ENCODE measurements at places on chromosomes 11 and 22. TPM values are rescaled to one million over a fixed set of nuclear protein-coding genes. Genes with fewer than 3 reads are reported as not detected.

Gene OR52K2
- not detected for total RNA-seq

- no peak overlapping the region for H3K4me3 ChIP-seq
- H3K27ac ChIP-seq = no peak overlapping the region
- H3K27me3 ChIP-seq = no peaks in the 10 kb centered on the region
These were observed 88.4 kb upstream of the CD44 start for GRCh38 chr11:35050541-35050995.

Gene TRIM49
- not detected for total RNA-seq

Gene C22orf23
- 0.22 TPM for total RNA-seq

Gene HBE1
- total RNA-seq = not detected

Gene LDLRAD3
- 3.3 TPM for total RNA-seq

Gene OR51B2
- not detected for total RNA-seq

DNA sequence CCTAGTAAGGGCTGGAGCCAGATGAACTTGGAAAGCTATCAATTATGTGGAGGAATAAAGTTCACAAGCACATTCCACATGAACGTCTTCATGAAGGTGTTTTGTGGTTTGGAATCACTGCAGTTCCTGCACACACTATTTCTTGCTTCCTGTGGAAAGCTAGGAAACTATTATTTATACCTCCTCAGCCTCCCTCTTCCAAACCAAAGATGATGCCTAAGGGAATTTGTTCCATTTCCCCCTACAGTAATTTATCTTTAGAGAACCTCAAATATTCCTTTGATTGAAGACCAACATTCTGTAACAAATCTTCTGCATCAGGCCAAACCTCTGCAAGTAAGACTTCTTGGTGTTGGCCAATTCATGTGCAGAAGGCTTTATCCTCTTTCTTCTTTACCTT lies 115.8 kb upstream of the ARHGAP20 start:
- DNase-seq = no peak
- H3K27ac ChIP-seq = no peak overlapping the region
- H3K36me3 ChIP-seq = no peaks in the 10 kb centered on the region
- no peaks in the 10 kb centered on the region for H3K27me3 ChIP-seq
- no peak overlapping the region for H3K4me3 ChIP-seq

Gene KRTAP5-10
- not detected for total RNA-seq

Gene ART5
- total RNA-seq = not detected

- no peak overlapping the region for H3K4me3 ChIP-seq
- DNase-seq = no peak
- H3K27ac ChIP-seq = no peak overlapping the region
- peaks cover 34% of the 10 kb centered on the region for H3K27me3 ChIP-seq
- H3K36me3 ChIP-seq = no peaks in the 10 kb centered on the region
These were observed 54.3 kb downstream of the TSPAN18 start for GRCh38 chr11:44780940-44781631.

- peak; percentile 10 for DNase-seq
- no peaks in the 10 kb centered on the region for H3K27me3 ChIP-seq
- no peaks in the 10 kb centered on the region for H3K4me1 ChIP-seq
- H3K4me3 ChIP-seq = no peak overlapping the region
- no peaks in the 10 kb centered on the region for H3K36me3 ChIP-seq
These were observed 34.6 kb upstream of the PDGFD start for GRCh38 chr11:104198576-104198975.

- no peak for DNase-seq
- H3K27me3 ChIP-seq = peaks cover 2% of the 10 kb centered on the region
- no peak overlapping the region for H3K4me3 ChIP-seq
- no peaks in the 10 kb centered on the region for H3K36me3 ChIP-seq
These were observed 44.1 kb upstream of the CCDC188 start for GRCh38 chr22:20194681-20195593.

GRCh38 chr22:45164270-45165088 lies 754 bp downstream of the NUP50 start:
- peaks cover 7% of the 10 kb centered on the region for H3K36me3 ChIP-seq
- peak overlapping the region; percentile 88 for H3K4me3 ChIP-seq
- H3K27me3 ChIP-seq = no peaks in the 10 kb centered on the region

GRCh38 chr22:44627521-44628139 lies 74.4 kb upstream of the PRR5 start:
- no peaks in the 10 kb centered on the region for H3K36me3 ChIP-seq
- no peak overlapping the region for H3K27ac ChIP-seq
- DNase-seq = no peak

GRCh38 chr11:31509051-31509428 lies 382 bp downstream of the IMMP1L start:
- H3K36me3 ChIP-seq = no peaks in the 10 kb centered on the region
- peak; percentile 35 for DNase-seq
- H3K27ac ChIP-seq = no peak overlapping the region
- no peaks in the 10 kb centered on the region for H3K27me3 ChIP-seq

DNA sequence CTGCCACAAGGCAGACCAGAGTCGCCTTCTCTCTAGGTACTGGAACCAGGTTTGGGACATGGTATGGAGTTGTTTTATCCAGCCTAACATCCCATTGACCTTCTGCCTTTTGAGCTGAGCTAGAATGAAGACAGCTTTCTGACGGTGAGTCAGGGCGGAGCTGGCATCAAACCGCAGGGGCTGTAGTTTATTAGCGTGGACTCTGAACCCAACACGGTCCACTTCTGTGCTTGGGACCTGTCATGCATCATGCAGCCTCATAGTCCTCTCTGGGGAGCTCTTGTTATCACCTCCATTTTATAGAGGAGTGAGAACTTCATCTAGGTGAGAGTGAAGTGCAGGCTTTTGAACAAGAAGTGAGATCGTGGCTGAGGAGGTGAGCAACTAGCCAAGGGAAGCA lies 8.3 kb downstream of the GAL3ST1 start:
- 0 out of 2 replicates have a peak, but pooled peaks cover 18% of the 10 kb centered on the region for H3K27me3 ChIP-seq
- no peaks in the 10 kb centered on the region for H3K36me3 ChIP-seq
- H3K4me3 ChIP-seq = no peak overlapping the region
- no peak for DNase-seq
- H3K4me1 ChIP-seq = no peaks in the 10 kb centered on the region

GRCh38 chr11:77548552-77549445 lies 41.0 kb upstream of the AQP11 start:
- H3K27ac ChIP-seq = no peak overlapping the region
- H3K4me1 ChIP-seq = no peaks in the 10 kb centered on the region
- H3K36me3 ChIP-seq = no peaks in the 10 kb centered on the region

Gene NFRKB
- total RNA-seq = 17.6 TPM

GRCh38 chr11:97364047-97364446 lies 974.2 kb downstream of the JRKL start:
- no peak for DNase-seq
- no peak overlapping the region for H3K27ac ChIP-seq
- no peak overlapping the region for H3K4me3 ChIP-seq
- H3K36me3 ChIP-seq = no peaks in the 10 kb centered on the region
- H3K27me3 ChIP-seq = no peaks in the 10 kb centered on the region
- H3K4me1 ChIP-seq = no peaks in the 10 kb centered on the region

Gene C11orf91
- total RNA-seq = not detected

Gene LGALS12
- not detected for total RNA-seq

GRCh38 chr11:102047305-102047924 lies at the start of gene CFAP300:
Gene CFAP300, plus strand, starts transcription at chr11:102047437. Its CDS starts 34 bp downstream, at chr11:102047471.
- H3K36me3 ChIP-seq = no peaks in the 10 kb centered on the region
- no peaks in the 10 kb centered on the region for H3K27me3 ChIP-seq
- peak within 1 kb of the TSS; percentile 79 for H3K27ac ChIP-seq
- H3K4me3 ChIP-seq = peak within 1 kb of the TSS; percentile 79

GRCh38 chr11:43579919-43580276 lies 100.6 kb upstream of the HSD17B12 start:
- peaks cover 25% of the 10 kb centered on the region for H3K27me3 ChIP-seq
- no peaks in the 10 kb centered on the region for H3K36me3 ChIP-seq
- no peak overlapping the region for H3K27ac ChIP-seq
- peaks cover 16% of the 10 kb centered on the region for H3K4me1 ChIP-seq
- no peak for DNase-seq

DNA sequence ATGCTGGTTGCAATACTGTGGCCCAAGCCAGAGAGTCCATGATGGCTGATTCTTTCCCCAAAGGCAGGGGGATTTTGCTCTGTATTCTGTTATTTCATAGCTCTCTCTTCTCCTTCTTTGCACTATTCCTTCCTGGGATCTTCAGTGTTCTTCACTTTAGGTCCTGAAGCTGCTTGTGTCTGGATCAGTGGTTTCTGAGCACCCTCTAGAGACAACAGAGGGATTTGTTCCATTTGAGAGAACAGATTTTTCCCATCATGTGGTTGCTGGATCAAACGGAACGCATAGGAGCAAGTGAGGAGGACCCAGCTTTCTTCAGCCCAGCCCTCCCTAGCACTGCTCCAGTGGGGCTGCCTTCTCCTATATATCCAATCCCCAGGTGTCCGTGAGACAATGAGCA lies 68.7 kb upstream of the SYN3 start:
- peak; percentile 50 for DNase-seq
- no peaks in the 10 kb centered on the region for H3K36me3 ChIP-seq
- H3K4me3 ChIP-seq = no peak overlapping the region
- H3K27me3 ChIP-seq = no peaks in the 10 kb centered on the region

Gene C22orf15
- total RNA-seq = not detected

Gene HIC2
- 3.7 TPM for total RNA-seq

GRCh38 chr11:75500742-75501141 lies 25.0 kb downstream of the GDPD5 start:
- H3K27me3 ChIP-seq = no peaks in the 10 kb centered on the region
- H3K36me3 ChIP-seq = no peaks in the 10 kb centered on the region
- no peak for DNase-seq
- H3K4me1 ChIP-seq = peaks cover 23% of the 10 kb centered on the region

- H3K4me1 ChIP-seq = no peaks in the 10 kb centered on the region
- H3K4me3 ChIP-seq = no peak overlapping the region
- no peaks in the 10 kb centered on the region for H3K36me3 ChIP-seq
- H3K27me3 ChIP-seq = no peaks in the 10 kb centered on the region
- no peak overlapping the region for H3K27ac ChIP-seq
These were observed 7.3 kb downstream of the INCENP start for GRCh38 chr11:62131170-62131464.

- peaks cover 10% of the 10 kb centered on the region for H3K4me1 ChIP-seq
- H3K27me3 ChIP-seq = peaks cover 38% of the 10 kb centered on the region
- DNase-seq = no peak
- H3K27ac ChIP-seq = no peak overlapping the region
- H3K4me3 ChIP-seq = no peak overlapping the region
- no peaks in the 10 kb centered on the region for H3K36me3 ChIP-seq
These were observed 58.2 kb upstream of the DRD2 start for GRCh38 chr11:113533425-113533698.

Gene ACTN3
- total RNA-seq = not detected

DNA sequence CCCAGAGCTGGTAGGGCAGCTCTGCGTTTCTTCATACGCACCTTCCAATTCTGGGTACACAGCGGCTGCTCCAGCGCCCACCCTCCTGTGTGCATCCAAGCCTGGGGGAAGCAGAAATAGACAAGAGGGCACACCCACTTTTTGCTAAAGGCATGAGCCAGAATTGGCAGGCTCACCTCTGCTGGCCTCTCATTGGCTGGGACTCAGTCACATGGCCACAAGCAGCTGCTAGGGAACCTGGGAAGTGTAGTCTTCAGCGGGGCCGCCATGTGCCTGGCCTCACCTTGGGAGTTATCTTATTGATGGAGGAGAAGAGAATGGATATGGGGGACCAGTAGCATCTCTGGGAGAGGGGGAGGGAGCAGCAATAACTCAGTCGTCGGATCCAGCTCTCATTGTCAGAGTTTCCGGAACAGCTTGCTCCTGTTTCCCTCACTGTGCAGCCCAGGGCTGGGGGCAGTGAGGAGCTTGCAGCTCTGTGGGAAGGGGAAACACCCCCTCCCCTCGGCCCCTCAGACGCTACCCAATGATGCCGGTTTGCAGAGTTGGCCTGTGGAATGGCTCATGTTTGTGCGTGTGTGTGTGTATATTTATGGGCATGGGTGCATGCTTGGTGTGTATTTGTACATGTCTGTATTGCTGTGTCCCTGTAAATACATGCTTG lies 11.8 kb upstream of the MIEF1 start:
- peaks cover 10% of the 10 kb centered on the region for H3K4me1 ChIP-seq
- H3K27ac ChIP-seq = no peak overlapping the region
- no peak overlapping the region for H3K4me3 ChIP-seq
- H3K36me3 ChIP-seq = no peaks in the 10 kb centered on the region
- H3K27me3 ChIP-seq = no peaks in the 10 kb centered on the region

Gene MYO18B
- not detected for total RNA-seq

DNA sequence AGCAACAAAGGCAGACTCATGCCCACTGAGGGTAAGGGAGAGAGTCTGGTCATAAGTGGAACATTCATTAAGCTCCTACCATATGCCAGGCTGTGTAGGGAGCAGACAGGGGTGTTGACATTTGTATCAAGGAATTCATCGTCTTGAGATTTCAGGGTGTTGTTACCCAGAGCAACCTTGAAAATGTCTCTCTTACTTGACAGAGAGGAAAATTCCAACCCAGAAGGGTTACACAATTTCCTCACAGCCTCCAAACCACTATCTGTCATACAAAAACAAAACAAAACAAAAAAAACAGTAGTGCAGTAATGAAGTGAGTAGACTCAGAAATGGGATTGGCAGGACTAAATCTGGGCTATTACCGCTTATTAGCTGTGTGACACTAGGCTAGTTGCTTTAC lies 113.2 kb downstream of the MIAT start:
- peak overlapping the region; percentile 27 for H3K27ac ChIP-seq
- DNase-seq = peak; percentile 74
- no peaks in the 10 kb centered on the region for H3K36me3 ChIP-seq
- no peak overlapping the region for H3K4me3 ChIP-seq
- no peaks in the 10 kb centered on the region for H3K27me3 ChIP-seq

DNA sequence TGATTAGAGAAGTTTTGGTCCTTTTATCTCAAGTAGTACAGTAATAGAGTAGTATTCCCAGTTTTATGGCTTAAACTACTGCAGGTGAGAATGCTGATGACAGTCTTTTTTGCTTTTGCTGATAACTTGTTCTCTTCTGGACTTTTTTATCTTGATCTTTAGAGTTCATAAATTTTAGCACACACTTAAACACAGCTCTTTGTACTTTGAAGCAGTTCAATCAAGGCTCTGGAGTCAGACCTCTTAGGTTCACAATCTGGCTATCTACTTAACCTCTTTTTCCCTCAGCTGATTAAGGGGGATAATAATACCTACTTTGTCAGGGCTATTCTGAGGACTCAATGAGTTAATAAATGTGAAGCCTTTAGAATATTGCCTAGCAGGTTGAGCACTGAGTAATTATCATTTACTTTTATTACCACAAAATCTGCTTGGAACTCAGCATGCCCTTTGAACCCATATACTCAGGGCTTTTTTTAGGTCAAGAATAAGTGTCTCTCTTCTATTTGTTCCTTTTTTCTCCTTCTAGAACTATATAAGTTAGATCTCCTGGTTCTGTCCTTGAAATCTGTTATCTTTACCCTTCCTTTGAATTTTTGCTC lies 51.9 kb downstream of the CSTF3 start:
- H3K27ac ChIP-seq = no peak overlapping the region
- no peak for DNase-seq
- H3K4me1 ChIP-seq = no peaks in the 10 kb centered on the region
- H3K36me3 ChIP-seq = peaks cover 12% of the 10 kb centered on the region
